ENCODE measurements at places on chromosomes 11 and 22. TPM values are rescaled to one million over a fixed set of nuclear protein-coding genes. Genes with fewer than 3 reads are reported as not detected.

DNAJB7 gene
- total RNA-seq, result not detected

DNA sequence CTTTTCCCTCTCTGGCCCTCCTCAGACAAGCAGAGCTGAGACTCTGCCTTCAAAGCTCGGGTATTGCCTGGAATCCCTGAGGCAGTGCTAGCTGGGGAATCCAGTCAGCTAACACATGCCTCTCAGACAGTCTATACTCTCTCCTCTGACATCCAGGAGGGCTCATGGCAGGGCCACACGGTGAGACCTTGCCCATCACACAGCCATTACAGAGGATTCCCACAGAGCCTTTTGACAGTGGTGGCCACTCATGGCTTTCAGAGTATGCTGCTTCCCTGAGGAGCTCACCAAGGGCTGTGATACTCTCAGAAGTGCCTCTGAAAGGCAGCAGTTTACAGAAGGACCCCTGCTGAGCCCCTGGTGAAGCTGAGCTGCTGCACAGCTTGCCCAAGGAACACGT lies 165.3 kb downstream of the RRAS2 start:
- H3K27ac ChIP-seq, result no peak overlapping the region
- no peaks in the 10 kb centered on the region for H3K36me3 ChIP-seq
- no peak overlapping the region for H3K4me3 ChIP-seq
- DNase-seq, result no peak

- no peak for DNase-seq
- H3K36me3 ChIP-seq, result no peaks in the 10 kb centered on the region
- no peaks in the 10 kb centered on the region for H3K4me1 ChIP-seq
- H3K27ac ChIP-seq, result no peak overlapping the region
Measured at GRCh38 chr11:36304351-36304750, 8.3 kb downstream of the PRR5L start.

GRCh38 chr11:28274216-28274615 lies 166.0 kb downstream of the METTL15 start:
- no peaks in the 10 kb centered on the region for H3K27me3 ChIP-seq
- peaks cover 6% of the 10 kb centered on the region for H3K36me3 ChIP-seq
- H3K4me1 ChIP-seq, result no peaks in the 10 kb centered on the region
- no peak for DNase-seq

RBMXL2 gene
- total RNA-seq, result not detected

DNA sequence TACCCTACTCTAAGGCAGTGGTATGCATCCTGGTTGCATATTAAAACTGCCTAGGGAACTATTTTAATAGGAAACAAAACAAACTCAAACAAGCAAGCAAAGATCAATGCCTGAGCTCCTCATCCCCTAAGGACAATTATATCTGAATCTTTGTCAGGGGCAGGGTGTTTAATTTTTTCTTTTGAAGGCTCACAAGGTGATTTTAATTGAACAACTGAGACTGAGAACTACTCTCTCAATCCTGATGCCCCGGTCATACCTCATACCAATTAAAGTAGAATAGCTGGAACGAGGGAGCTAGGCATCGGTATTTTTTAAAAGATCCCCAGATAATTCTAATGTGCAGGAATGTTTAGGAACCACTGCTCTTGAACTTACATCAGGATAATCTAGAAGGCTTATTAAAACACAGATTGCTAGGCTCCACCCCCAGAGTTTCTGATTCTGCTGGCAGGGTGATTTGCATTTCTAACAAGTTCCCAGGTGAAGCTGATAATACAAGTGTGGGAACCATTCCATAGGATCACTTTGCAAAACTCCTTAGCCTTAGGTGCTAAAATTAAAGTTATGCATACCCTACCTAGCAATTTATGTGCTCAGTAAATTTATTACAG lies 416.5 kb downstream of the GUCY1A2 start:
- H3K27ac ChIP-seq, result no peak overlapping the region
- H3K4me3 ChIP-seq, result no peak overlapping the region
- DNase-seq, result no peak

NTM gene
- 19.2 TPM for total RNA-seq

KBTBD4 gene
- total RNA-seq, result 14.5 TPM

YPEL4 gene
- 0.48 TPM for total RNA-seq

PACS1 gene
- total RNA-seq, result 49.9 TPM

DNA sequence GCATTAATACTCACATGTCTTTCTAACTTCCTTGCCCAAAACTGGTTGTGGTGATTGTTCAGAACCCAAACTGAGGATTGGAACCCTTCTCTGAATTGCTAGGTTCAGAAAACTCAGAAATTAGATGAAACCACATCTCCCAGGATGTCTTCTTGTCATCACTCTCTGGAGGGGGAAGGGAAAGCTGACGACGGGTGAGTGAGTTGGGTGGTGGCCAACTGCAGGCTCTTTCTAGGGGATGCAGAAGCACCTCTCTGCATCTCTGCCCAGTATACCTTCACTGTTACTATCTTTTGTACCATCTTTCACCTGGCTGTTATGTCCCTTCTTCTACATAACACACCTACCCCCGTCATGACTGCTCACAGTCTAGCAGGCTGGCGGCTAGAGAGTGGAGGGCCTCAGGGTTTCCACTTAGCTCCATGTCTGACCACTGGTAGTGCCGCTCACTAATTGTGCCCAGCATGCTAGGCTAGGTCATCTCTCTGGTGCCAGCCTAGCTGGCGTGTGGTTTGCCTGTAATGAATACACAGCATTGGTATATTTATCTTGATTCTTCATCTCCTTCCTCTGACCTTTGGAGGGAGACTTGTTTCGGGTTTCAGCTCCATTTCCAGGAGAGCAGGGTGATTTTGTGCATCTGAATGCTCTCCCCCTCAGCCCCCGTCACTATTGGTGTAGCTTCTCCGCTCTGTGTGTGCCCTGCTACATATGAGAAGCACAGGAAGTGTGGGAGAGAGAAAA lies 7.3 kb downstream of the GRAMD1B start:
- H3K27me3 ChIP-seq, result peaks cover 16% of the 10 kb centered on the region
- H3K4me3 ChIP-seq, result no peak overlapping the region
- no peak for DNase-seq
- H3K27ac ChIP-seq, result no peak overlapping the region
- H3K36me3 ChIP-seq, result no peaks in the 10 kb centered on the region

DNA sequence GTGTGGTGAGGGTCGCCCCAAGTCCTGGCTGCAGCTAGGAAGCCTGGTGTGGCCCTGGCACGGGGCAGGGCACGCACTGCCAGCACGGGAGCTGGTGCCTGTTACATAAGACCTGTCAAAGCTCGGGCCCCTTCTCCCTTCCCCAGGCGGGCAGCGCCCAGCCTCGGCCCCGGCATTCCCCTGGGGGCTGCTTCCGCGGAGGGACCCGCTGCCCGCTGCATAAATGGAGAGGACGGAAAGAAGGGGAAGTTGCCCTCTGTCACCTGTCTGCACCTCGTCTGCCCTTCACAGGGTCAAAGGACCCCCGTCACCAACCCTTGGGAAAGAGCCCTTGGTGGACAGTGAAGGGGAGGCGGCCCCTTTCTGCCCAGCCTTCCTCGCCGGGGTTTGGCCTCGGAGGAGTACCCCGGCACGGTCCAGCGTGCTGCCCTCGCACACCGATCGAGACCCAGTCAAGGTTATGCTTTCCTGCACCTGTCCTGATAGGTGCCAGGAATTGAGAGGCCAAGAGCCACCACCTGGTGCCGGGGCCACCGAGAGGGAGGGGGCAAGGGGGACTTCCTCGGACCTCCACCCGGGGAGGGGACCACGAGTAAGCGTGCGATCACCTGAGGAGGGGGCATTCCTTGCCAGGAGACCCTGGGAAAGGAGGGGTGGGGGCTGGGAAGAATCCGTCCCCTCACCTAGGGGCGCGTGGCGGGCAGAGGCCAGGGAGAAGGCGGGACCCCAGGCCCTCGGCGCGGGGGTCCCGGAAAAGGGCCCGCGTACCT lies 16.8 kb upstream of the MFRP start:
- peaks cover 37% of the 10 kb centered on the region for H3K4me1 ChIP-seq
- H3K27me3 ChIP-seq, result peaks cover 32% of the 10 kb centered on the region
- DNase-seq, result no peak

DNA sequence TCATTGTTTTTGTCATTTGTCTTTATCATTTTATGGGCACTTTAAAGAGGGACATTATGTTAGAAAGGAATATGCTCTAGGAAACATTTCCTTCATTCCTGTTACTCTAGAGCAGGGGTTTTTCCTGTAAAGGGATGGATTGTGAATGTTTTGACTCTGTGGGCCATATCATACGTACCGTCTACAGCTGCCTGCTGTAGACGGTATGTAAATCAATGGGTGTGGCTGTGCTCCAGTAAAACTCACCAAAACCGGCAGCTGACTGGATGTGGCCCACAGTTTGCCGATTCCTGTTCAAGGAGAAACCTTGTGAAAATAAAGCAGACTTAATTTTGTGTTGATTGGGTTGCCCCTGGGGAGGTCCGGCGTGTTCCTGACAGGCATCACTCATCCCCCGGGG lies 7.3 kb downstream of the IGHMBP2 start:
- H3K27ac ChIP-seq, result no peak overlapping the region
- no peak for DNase-seq
- peaks cover 11% of the 10 kb centered on the region for H3K36me3 ChIP-seq
- H3K27me3 ChIP-seq, result no peaks in the 10 kb centered on the region

- H3K36me3 ChIP-seq, result peaks cover 10% of the 10 kb centered on the region
- H3K27ac ChIP-seq, result no peak overlapping the region
- H3K4me3 ChIP-seq, result no peak overlapping the region
- peaks cover 7% of the 10 kb centered on the region for H3K4me1 ChIP-seq
- no peak for DNase-seq
Measured at GRCh38 chr11:94186342-94187203, 57.9 kb downstream of the PANX1 start.

DNA sequence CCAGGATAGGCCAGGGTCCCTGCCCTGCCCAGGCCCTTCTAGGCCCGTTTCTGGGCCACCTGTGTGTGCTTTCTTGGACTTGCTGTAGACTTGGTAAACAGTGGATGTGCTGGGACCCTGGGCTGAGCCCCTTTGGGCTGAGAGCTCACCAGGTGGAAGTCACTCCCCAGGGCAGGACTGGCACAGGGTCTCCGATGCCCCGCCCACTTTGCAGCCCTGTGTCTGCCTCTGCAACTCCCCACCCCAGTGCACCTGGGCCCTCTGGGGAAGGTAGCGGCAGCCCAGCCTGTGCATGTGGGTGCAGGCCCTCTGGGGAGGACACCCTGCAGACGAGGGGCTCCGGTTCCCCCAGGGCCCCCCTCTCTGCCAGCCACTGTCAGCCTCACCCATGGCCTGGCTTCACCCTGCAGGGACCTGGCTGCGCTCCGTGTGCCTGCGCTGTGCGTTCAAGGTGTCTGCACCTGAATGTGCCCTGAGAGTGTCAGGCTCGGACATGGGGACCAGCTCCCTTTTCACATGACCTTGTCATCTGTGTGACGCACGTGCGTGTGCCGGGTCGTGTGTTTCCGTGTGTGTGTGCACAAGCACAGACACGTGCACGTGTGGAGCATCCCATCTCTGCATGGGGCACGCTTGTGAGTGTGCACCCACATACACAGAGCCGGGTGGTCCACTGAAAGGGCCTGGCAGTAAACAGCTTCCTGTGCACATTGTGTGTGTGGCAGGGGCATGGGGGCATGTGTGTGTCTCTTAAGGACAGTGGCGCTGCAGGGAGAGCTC lies 118.5 kb downstream of the KCNQ1OT1 start:
- no peaks in the 10 kb centered on the region for H3K27me3 ChIP-seq
- H3K36me3 ChIP-seq, result no peaks in the 10 kb centered on the region
- no peak overlapping the region for H3K27ac ChIP-seq
- DNase-seq, result peak; percentile 64
- no peaks in the 10 kb centered on the region for H3K4me1 ChIP-seq

DNA sequence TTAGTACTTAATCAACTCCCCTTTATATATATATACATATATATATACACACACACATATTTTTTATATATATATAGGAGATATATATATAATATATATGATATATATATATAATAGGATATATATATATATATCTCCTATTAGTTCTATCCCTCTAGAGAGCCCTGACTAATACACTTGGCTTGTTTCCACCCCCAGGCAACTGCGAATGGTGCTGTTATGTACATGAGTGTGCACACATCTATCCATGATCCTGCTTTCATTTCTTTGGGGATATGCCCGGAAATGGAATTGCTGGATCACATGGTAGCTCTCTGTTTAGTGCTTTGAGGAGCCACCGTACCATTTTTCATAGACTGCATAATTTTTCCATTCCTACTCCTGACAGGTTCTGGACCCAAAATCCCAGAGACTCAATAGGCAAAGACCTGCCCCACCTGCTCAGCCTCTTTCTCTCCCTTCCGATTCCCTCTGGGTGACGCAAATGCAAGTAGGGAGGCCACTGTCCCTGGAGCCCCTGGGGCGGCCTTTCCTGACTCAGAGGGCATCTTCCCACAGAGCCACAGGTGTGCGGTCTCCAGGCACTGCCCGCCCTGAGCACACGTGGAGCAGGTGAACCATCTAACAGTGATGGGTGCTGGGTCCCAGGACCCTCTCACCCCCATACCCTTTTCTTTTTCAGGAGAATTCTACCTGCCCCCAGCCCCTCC lies 12.0 kb downstream of the FGF3 start:
- peaks cover 29% of the 10 kb centered on the region for H3K27me3 ChIP-seq
- H3K4me3 ChIP-seq, result no peak overlapping the region
- peaks cover 6% of the 10 kb centered on the region for H3K4me1 ChIP-seq
- no peak overlapping the region for H3K27ac ChIP-seq
- no peak for DNase-seq

GRCh38 chr11:61764606-61765260 lies 12.3 kb downstream of the MYRF start:
- no peak overlapping the region for H3K4me3 ChIP-seq
- no peak overlapping the region for H3K27ac ChIP-seq
- no peaks in the 10 kb centered on the region for H3K27me3 ChIP-seq
- peaks cover 25% of the 10 kb centered on the region for H3K4me1 ChIP-seq
- no peak for DNase-seq
- H3K36me3 ChIP-seq, result no peaks in the 10 kb centered on the region

Data from type B pancreatic cell (in vitro differentiated cells).